AG10803 (cell line): ENCODE measurements at places on chromosomes 2 and 18.

DNA sequence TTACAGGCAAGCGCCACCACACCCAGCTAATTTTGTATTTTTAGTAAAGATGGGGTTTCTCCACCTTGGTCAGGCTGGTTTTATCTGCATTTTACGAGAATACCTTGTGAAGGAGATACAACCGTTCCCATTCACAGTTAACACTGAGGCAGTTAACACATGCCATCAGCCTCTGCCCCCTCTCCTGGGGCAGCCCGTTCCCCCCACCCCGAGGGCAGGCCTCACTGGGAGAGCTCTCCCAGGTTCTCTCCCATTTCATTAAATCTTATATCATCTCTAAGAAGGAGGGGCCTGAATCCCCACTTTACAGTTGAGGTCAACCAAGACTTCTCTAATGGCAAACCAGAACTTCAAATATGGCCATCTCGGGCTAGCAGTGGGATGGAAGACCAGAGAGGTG, 95.0 kb upstream of the ST3GAL5 start:
- no peak for DNase-seq

DNA sequence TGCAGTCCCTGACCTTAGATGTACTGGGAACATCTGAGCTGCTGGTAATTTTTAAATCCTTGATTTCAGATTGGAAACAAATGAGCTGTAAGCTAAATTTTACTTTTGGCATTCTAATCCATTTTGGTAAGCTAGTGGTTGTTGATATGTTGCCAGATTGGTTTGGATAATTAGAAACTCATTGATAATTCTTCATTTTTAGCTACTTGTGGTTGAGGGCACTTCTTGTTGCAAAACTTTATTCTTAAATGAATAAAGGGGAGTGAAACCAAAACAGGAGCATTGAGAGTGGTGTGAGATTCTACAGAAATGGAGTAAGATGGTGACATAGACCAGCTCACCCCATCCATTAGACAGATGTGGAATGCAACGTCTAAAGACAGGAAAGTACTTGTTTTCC, 64.5 kb downstream of the ITGB1BP1 start:
- peak; percentile 78 for DNase-seq

- DNase-seq, result peak; percentile 81
Measured at GRCh38 chr2:189178726-189179569, 613 bp downstream of the COL5A2 start.

DNA sequence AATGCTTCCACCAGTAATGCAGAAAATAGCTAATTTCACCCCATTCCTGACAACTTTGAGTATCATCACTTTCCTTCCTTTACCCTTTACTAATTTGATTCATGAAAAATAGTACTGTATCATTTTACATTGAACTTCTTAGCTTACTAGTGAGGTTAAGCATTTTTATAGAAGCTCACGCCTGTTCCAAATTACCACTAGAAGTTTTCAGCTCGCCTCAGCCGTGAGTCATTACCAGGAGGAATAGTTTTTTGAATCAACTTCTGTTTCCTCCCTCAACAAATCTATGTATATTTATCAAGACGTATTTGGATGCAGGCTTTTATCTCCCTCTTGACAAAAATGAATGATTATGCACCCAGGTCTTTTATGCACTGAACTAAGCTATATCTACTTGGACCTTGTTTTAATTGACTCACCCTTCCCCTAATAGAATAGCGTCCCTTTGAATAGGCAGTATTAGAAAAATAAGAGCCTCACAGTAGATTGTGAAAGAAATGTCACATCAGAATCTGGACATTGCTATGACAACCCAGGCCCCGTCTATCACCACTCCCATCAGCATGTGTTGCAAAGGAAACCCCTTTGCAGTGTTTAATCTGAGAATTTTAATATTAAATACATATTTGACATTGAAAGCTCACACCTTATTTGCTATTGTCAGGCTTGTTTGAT, 207.4 kb upstream of the NRP2 start:
- DNase-seq, result peak; percentile 68

DNA sequence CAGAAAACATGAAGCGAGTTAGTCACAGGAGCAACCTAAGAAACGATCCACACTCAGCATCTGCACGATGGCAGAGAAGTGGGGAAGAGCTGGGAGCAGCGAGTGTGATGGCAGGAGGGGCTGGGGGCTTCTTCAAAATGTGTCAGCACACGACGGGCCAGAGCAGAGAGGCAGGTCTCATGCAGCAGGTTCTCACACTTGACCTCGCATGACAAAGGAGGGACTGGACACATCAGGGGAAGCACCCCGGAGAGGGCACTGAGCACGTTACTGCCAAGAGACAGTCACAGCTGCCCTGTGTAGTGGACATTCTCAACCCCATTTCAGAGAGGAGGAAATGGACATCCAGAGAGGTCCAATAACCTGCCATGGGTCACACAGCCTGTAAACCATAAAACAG, 104.1 kb upstream of the CAPN13 start:
- DNase-seq, result no peak

DNA sequence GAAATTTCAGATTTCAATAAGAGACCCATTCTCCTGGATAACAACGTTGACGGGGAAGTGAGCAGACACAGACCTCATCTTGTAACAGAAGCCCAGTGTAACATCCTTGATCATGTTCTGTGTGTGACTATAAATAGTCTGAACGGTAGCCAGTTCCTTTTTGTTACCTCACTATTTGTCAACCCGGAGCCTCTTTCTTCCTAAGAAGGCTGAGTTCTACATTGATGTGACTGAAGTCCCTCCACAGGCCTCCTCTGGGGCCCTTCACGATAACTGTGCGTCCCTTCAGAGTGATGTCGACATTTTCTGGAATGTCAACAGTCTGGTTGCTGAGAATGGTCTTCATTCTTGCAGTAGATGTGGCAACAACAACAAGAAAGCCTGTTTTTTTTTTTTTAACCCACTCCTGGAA, 6.3 kb upstream of the PLEKHM3 start:
- DNase-seq, result peak; percentile 87

- no peak for DNase-seq
Measured at GRCh38 chr2:36405183-36405582, 49.6 kb downstream of the CRIM1 start.

- DNase-seq, result no peak
Measured at GRCh38 chr2:207012461-207012860, 73.1 kb downstream of the CPO start.

- peak; percentile 87 for DNase-seq
Measured at GRCh38 chr2:109448946-109449788, 164.6 kb downstream of the SEPTIN10 start.

- DNase-seq, result no peak
Measured at GRCh38 chr2:112024231-112024630, 30.8 kb upstream of the TMEM87B start.

GRCh38 chr18:67677489-67677888, 161.0 kb upstream of the DSEL start:
- no peak for DNase-seq

GRCh38 chr2:203790134-203790852, 77.3 kb upstream of the CTLA4 start:
- DNase-seq, result peak; percentile 43

- DNase-seq, result no peak
Measured at GRCh38 chr18:56723706-56724105, 72.5 kb downstream of the WDR7 start.

GRCh38 chr2:119282996-119283511, 59.4 kb downstream of the STEAP3 start:
- DNase-seq, result no peak

DNA sequence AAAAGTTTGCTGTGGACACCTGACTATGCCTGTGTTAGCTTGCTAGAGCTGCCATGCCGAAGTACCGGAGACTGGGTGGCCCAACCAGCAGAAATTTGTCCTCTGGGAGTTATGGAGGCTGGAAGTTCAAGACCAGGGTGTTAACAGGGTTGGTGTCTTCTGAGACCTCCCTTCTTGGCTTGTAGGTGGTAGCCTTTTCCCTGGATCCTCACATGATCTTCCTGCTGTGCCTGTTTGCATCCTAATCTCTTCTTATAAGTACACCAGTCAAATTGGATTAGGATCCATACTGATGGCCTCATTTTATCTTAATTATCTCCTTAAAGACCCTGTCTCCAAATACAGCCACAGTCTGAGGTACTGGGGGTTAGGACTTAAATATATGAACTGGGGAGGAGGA, 845 bp downstream of the TMEM177 start:
- no peak for DNase-seq
